ENCODE measurements at places on chromosomes 6 and 20.

DNA sequence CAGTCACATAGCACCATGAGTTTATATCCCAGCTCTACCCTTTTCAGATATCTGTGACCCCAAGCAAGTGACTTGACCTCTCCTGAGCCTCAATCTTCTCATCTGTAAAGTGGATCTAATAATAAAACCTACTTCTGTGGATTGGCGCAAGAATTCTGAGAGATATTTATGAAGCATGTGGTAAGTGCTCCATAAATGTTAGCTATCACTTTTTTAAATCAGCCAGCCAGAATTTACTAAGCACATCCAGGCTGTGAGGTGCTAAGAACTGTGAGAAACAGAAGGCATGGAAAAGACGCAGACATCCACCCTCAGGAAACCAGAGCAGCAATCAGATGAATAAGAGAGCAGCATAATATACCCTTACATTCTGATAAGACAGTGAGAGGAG is 862 bp downstream of the C20orf96 start:
- no peak for DNase-seq

DNA sequence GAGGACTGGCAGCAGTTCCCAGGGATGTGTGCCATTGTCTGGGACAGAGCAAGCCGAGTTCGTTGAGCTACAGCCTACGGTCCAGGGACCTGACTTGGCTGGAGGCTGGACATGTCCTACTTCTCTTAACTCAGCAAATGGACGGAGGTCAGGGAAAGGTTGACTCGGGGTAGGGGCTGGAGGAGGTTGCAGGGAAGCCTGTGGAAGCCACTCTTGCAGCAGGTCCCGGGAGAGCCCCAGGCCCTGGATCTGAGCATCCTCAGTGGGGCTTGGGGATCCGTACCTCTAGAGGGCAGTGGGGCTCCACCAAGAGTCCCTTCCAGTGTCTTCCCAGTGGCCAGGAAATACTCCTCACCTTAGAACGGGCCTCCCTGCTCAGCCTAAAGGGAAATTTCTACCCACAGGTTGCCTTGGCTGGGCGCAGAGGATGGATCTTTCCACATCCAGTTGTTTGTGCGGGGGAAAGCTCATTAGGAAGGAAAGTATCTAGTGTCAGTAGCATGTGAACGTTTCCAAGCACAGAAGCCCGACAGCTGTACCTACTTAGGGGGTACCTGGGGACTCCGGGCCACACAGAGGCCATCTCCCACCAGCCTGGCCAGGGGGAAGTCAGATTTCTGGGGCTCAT is 170.2 kb downstream of the NFATC2 start:
- peak; percentile 36 for DNase-seq

DNA sequence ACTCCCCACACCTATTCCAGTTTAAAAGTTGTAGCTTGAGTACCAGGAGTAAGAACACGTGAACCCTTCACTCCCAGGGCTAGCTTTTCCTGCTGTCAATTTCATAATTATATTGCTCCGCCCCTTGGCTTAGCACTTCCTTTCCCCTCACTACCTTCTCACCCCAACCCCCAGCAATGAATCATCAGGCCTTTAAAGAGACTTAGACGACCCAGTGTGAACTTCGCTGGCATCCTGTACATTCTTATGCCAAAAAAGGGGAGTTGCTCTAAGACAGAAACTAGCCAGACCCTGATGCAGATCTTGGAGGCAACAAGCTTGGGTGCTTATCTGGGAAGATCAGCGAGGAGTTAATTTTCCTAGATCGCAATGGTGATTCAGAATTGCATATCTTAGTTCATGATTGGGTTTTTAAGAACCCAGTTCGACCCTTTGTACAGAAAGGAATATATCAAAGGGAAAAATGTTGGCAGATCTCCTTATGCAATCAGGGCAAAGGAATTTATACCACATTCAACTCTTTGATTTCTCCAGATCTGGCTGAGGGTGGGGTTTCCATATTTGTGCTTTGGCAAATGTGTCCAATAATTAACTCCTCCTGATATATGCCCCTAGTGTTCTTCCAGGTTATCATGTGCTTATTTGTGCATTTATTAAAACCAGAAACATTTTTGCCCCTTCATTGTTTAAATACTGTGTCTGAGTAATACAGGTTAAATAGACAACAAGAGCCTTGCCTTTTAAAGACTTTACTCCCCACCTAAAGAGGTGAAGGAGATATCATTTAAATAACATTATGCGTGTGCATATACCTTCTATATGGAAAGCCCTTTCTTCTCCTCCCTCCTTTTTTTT is 8.1 kb upstream of the ATXN1 start:
- peak; percentile 37 for DNase-seq

GRCh38 chr6:13507306-13507860 is 20.0 kb upstream of the GFOD1 start:
- no peak for DNase-seq

DNA sequence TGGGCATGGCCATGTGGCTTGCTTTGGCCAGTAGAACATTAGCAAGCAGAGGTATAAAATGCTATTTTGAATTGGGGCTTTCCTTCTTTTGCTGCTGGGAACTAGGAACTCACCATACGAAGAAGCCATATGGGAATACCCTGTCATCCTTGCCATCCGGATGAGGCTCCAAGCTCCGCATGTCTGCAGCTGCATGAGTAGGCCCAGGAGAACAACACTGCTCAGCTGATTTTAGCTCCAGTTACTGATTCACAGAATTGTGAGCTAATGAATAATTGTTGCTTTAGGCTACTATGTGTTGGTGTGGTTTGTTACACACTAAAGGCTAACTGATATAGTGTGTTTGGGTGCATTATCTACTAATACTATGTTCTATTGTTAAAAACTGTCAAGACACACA is 2.7 kb upstream of the PLCB4 start:
- no peak for DNase-seq

- DNase-seq, result no peak
Measured at GRCh38 chr20:62608218-62608565, 34.1 kb upstream of the SLCO4A1 start.

Measured in stimulated activated CD8-positive, alpha-beta memory T cell treated with anti-CD3 and anti-CD28 coated beads, Interleukin-2, amount 100 ng/mL, for 1 hour (primary cell).